PC-3 (cell line): ENCODE measurements at places on chromosomes 3 and 15.

- DNase-seq = no peak
Measured at GRCh38 chr15:100002787-100003536, 269.7 kb upstream of the LYSMD4 start.

DNA sequence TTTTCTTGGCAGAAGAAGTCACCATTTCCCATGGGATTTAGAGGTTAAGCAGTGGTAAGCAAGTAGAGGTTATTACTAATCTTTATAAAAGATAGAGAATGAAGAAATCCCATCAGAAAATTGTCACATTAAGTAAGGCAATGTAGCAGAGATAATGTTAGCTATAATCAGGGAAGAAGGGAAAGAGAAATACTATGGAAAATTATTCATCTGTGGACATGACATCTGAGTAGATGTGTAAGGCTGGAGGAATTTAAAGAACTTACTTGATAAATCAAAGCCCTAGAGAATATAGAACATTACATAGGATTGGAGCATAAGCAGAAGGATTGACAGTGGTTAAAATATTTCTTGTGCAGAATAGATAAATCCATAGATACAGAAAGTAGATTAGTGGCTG lies 553.1 kb upstream of the CBLB start:
- peak; percentile 10 for DNase-seq

DNA sequence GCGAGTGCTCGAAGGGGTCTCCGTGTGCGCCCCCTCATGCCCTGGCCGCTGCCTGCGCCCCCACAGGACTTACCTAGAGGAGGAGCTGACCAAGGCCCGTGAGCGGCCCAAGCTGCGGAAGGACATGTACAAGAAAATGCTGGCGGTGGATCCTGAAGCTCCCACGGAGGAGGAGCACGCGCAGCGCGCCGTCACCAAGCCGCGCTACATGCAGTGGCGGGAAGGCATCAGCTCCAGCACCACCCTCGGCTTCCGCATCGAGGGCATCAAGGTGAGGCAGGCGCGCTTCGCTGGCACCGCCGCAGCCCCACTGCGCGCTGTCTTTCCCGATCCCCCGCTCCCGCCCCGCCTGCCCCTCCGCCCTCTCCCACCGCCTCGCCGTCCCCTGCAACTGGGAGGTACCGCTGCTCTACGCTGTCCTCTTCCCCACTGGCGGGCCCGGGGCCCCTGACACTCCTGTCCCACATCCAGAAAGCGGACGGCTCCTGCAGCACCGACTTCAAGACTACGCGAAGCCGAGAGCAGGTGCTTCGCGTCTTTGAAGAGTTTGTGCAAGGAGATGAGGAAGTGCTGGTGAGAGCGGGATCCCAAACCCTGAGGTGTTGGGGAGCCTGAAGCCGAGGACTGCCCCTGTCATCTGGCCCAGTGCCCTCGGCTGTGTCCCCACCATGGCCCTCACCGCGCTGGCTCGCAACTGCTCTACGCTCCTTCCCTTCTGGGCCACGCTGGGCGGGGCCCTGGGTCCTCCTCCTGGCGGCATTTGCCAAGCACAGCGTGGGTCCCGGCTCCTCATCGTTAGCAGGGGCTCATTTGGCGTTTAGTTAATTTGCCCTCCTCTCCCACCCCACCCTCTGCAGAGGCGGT lies 8.5 kb downstream of the ITPKA start:
- DNase-seq = no peak

DNA sequence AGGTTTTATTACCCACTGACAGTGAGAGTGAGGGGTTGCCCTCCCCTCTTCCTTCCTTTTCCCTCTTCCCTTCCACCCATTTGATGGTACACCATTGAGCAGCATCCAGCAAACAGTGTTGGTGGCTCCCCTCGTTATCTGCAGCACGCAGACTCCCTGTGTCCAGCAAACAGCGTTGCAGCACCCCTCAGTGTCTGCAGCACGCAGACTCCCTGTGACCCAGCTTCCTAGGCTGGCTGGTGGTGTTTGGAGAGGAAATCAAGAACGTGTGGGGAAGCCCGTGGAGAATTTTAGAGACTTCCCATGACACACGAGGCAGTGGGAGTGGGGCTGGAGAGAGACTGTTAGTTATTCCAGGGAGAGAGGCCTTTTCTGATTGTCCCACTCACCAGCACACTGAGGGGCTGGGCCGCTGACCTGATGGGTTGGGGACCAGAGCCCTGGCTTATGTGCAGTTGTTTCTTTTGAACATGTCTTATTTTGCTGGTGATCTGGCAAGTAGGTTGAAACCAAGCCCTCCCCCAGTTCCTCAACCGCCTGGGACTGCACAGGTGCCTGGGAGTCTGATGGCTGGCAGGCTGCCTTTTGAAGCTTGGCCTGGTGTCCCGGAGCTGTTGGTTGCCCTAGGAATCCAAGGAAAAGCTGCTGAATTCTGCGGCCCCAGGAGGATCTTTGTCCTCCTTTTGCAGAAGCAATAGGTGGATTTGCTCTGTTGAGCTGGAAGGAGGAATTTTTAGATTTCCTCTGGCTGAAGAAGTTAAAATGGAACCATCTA lies 19.0 kb downstream of the APBA2 start:
- no peak for DNase-seq

- peak; percentile 52 for DNase-seq
Measured at GRCh38 chr3:99674086-99674789, 35.8 kb downstream of the COL8A1 start.

DNA sequence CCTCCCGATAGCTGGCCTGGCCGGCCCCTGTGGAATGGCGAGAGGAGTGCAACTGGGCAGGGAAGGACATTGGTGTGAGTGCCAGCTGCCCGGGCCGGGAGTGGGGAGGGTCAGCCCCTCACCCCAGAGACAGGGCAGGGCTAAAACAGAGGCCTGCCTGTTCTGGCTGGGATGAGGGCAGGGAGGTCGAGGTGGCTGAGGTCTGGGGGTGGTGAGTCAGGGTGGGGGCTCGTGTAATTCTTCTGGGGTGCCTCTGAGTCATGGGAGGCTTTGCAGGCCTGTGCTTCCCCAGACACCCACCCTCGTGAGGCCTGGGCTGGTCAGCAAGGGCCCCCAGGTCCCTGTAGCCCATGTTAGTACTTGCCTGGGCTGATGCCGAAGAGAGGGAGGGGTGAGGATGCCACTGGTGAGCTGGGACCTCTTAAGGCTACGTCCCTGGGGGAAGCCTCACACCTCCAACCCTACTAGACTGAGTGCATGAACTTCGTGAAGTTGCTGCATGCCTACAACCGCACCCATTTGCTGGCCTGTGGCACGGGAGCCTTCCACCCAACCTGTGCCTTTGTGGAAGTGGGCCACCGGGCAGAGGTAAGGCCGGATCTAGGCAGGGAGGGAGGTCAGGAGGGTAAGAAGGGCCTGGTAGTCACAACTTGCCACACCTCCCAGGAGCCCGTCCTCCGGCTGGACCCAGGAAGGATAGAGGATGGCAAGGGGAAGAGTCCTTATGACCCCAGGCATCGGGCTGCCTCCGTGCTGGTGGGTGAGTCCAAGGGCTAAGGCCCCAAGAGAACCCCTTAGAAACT lies 1.7 kb downstream of the SEMA3B start:
- DNase-seq = no peak

DNA sequence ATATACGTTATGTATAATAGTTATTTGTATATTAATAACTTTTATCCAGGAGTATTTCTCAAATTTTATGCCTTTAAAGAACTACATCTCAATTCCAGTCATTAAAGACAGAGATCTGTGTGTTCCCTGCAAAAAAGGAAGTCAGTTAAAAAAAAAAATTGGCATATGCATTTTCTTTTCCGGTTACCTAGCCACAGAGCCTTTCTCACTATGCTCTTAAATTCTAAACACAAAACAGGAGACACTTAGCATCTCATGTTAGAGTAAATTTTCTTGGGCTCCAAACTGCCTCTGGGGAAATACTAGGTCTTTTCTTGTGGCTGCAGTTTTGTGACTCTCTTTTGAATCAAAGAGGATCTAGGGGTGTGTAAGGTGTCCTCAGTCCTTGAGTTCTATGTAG lies 105.9 kb downstream of the KCNH8 start:
- DNase-seq = no peak

DNA sequence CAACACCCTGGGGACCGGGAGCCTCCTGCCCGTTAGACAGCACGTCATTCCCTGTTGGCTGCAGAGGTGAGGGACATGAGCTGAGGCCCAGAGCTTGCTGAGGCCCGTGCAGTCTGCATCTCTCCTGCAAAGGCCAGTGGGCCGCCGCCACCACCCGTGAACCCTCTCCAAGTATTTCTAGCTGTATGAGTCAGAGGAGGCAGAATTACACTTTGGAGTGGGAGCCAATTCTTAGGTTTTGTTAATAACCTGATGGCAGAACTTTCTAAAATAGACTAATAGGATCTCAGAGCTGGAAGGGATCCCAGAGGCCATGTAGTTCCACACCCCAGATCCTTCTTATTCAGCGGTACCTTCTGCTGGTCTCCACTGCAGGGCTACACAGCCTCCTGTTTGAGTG lies 335.2 kb upstream of the CTDSPL start:
- DNase-seq = no peak

DNA sequence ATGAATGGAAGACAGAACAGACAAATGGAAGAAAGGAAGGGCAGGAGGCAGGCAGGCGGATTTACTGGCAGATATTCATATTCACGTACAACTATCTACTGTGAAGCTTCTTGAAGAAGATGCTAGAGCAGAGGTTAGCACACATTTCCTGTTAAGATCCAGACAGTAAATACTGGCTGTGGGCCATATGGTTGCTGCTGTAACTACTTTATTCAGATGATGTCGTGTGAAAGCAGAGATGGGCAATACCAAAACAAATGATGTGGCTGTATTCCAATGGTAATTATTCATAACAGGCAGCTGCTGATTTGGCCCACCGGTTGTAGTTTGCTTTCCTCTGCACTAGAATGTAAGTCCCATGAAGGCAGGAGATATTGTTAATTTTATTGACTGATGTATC lies 115.7 kb upstream of the PRTG start:
- DNase-seq = no peak

GRCh38 chr3:146470425-146470990 lies 1.1 kb upstream of the PLSCR2 start:
- DNase-seq = no peak

- DNase-seq = no peak
Measured at GRCh38 chr3:16523778-16524177, 10.3 kb upstream of the RFTN1 start.

DNA sequence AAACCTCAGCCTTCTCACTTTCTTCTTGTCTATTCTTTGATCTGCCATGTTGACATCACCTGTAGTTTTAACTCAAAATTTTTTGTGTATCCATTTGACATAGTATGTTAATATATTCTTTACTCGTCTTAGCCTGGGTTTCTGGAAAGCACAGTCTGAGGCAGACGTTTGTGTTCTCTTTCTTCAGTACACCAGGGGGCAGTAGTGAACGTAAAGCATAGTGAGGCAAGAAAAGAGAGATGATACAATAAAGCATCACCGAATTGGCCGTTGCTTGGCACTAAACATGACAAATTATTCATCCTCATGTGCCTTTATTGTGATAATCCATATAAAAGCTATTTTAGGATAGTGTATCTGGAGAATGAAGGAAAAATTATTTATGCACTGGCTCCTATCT lies 141.0 kb upstream of the MYRIP start:
- peak; percentile 62 for DNase-seq

- DNase-seq = peak; percentile 71
Measured at GRCh38 chr3:67646586-67647234, 7.7 kb downstream of the SUCLG2 start.

GRCh38 chr15:67359431-67360079 lies 105.0 kb downstream of the IQCH start:
- DNase-seq = no peak

- DNase-seq = peak; percentile 8
Measured at GRCh38 chr3:55203006-55203405, 275.1 kb upstream of the LRTM1 start.

- DNase-seq = no peak
Measured at GRCh38 chr3:193896419-193896818, 239.5 kb upstream of the HES1 start.

- no peak for DNase-seq
Measured at GRCh38 chr15:55170361-55170760, 26.4 kb downstream of the RSL24D1 start.

- no peak for DNase-seq
Measured at GRCh38 chr3:168051070-168051469, 44.7 kb downstream of the GOLIM4 start.

GRCh38 chr15:27784107-27784506 lies 315.0 kb downstream of the OCA2 start:
- no peak for DNase-seq

DNA sequence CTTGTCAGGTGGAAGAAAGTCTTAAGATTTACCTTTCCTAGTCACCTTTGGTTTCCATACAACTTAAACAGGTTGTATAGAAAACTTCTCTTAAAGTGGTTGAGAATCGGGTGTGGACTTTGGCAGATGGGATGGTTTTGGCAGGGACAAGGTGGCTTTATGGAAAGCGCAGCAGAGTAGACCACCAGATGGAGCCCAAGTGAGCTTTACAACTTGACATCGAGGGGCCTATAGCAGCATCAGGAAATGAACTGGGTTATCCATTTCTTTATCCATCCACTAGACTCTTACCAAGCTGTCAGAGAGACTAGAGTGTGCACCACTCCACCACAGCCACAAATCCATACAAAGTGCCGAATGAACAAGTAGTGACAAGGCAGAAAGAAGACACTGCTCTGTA lies 85.3 kb upstream of the MBNL1 start:
- DNase-seq = peak; percentile 51

GRCh38 chr3:158420654-158421396 lies 150.2 kb upstream of the MLF1 start:
- peak; percentile 9 for DNase-seq

DNA sequence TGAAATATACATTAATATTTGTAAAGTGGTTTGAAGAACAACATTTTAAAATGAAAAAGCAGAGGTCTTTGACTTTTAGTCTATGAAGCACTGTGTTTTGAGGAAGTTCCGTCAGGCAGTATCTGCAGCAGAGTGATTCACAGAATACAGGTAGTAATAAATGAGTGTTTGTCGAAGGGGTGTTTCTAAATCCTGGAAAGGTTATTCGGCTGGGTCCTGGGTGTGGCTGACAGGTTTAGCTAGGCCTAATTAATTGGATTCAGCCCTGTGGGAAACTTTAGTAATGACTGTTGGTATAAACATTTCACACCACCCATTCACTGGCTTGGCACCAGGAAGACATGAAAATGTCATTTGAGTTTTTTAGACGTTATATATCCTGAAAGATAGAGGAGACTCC lies 51.3 kb downstream of the TIPARP start:
- DNase-seq = peak; percentile 13

DNA sequence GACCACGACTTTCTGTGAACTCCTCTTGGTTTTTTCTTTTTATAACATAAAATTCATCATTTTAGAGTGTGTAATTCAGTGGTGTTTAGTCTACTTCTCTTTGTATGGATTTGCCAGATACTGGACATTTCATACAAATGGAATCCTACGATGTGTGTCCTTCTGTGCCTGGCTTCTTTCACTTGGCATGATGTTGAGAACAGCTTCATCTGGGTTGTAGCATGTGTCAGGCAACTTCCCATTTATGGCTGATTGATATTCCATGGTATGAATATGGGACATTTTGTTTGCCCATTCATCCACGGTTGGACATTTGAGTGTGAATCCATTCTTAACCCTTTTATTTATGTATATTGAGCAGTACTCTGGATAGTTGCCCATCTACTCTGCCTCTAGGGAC lies 82.7 kb upstream of the KLF13 start:
- no peak for DNase-seq

- peak; percentile 91 for DNase-seq
Measured at GRCh38 chr15:63188926-63189871, at the start of gene RAB8B. Gene RAB8B, plus strand, starts transcription at chr15:63189606. Its CDS starts 19 bp downstream, at chr15:63189625.
